NAMALWA (cell line): ENCODE measurements at places on chromosomes 3 and 15.

- no peak for DNase-seq
These were observed 28.5 kb upstream of the POLG start for GRCh38 chr15:89363133-89363532.

GRCh38 chr3:131543714-131544113 is 40.9 kb upstream of the MRPL3 start:
- no peak for DNase-seq

DNA sequence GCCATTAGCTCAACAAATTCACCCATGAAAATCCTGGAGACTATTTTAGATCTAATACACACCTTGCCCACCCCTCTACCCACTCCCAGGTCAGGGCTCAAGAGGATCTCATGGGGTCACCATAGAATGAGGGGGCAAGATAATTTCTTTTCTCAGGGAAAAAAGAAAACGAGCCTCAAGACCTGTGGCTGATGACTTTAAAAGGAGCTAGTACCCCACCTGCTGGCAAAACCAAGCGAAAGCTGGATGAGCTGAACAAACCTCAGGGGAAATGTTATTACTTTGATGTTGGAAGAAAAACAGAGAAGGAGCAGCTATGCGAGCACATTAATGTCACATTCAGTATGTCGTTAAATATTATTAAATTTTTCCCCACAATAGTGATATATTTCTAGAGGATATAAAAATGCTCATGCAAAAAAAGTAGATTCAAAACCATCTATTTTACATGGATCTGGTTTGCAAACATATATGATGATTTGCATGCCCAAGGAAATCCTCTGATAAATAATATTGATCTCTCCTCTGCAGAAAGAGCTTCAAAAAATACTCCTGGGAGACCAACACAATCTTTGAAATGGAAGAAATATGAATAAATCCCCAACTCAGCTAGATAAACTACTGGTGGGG is 37.7 kb downstream of the PLD1 start:
- DNase-seq: peak; percentile 88

DNA sequence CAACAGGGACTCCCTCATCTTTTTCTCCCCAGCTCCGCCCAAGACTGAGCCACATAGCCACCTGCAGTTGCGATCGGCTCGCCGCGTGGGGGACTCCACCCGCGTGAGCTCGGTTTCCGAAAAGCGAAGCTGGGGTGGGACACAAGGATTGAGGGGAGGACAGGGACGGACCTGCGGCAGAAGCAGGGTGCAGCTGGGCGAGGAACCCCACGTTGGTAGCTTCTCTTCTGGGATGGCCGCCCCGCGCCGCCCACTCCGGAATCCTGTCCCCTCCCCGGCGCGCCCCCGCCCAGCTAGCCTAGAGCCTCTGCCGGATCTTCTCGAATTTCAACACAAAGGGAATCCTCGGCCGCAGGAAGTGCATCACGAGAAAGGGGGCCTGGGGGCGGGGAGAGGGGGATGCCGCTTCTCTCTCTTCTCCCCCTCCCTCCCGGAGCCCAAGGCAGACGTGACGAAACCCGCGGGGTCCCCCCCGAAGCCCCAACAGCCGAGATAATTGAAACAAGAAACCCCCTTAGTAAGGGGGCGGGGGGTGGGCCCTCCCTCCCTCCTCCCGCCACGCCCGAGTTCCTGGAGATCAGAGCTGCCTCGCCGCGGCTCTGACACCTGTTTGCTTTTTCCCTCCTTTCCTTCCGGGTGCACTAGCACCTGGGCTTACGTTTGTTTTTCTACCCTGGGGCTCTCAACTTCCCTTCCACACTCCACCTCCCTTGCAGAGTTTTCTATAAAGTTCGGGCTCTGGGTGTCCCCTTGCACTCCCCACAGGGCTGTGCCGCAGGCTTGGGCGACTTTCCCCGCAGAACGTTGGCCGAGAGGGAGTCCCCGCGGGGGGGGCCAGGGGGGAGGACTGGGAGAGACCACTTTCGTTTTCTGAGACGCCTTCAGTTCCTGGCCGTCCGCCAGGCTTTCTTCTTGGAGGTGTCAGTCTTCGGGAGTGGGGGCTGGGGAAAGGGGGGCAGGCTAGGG is 1.3 kb upstream of the KCNH8 start:
- peak; percentile 52 for DNase-seq

- no peak for DNase-seq
These were observed 98.2 kb upstream of the TJP1 start for GRCh38 chr15:29920515-29920914.

DNA sequence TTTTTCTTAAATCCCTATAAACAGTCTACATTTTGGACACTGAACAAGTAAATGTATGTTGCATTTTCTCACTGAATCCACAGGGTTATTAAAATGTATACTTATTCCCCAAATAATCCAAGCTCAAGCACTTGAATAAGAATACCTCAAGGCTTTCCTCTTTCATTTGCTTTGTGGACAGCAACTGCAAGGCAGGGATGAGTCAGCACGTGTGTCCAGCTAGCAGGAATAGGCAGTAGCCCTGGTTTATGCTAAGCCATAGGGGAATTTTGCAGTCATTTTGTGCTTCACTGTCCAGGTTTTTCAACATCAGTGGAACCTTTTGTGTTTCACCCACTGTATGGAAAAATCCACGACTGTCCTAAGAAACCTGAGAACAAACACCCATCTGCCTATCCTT is 96.7 kb upstream of the KCNMB2 start:
- no peak for DNase-seq

GRCh38 chr15:90367576-90367975 is 15.5 kb downstream of the ZNF774 start:
- no peak for DNase-seq

DNA sequence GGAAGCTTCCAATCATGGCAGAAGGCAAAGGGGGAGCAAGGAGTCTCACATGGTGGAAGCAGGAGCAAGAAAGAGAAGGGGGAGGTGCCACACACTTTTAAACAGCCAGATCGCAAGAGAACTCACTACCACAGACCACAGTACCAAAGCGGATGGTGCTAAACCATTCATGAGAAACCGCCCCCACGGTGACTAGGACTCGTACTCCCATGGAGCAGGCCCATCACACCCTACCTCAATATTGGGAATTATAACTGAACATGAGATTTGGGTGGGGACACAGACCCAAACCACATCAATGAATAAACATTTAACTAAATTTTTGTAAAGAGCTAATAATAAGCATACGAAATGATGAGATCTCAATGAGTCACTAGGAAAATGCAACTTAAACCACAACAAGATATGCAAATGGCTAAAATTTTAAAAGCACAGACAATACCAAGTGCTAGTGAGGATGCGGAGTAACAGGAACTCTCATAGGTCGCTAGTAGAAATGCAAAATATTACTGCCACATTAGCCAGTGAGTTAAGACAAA is 10.0 kb downstream of the MRPS25 start:
- no peak for DNase-seq

DNA sequence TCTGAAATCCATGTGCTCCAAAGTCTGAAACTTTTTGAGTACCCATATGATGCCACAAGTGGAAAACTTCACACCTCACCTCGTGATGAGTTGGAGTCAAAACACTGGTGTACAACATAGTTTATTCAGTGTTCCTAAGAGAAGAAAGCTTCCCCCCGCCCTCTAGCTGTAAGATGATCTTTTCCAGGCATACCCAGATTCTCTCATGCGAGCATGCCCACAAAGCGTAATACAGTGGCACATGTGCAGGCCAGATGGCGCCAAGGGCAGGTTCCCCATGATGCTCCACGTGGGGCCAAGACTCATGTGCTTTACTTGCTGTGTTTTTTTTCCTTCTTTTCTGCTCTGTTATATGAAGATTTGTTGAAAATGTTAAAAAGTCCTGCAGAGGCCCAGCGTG is 104.9 kb upstream of the LRRFIP2 start:
- no peak for DNase-seq

- no peak for DNase-seq
These were observed 11.2 kb upstream of the FAM174B start for GRCh38 chr15:92666780-92667179.

DNA sequence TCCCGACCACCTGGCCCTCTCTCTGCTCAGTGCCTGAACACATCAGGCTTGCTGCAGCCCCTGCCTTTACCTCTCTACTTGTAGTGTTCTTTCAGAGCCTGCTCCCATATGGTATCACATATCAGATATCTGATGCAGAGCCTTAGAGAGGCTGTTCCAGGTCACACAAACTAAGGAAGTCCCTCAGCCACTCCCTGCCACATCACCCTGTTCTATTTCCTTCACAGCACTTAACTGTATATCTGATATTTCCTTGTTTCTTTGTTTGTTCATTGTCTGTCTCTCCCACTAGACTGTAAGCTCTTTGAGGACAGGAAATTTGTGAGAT is 976 bp upstream of the ALDH1L1 start:
- no peak for DNase-seq

GRCh38 chr3:171039674-171040073 is 13.2 kb upstream of the SLC2A2 start:
- DNase-seq: no peak

- DNase-seq: no peak
These were observed 20.7 kb upstream of the FEM1B start for GRCh38 chr15:68256675-68257450.
